ENCODE measurements at places on chromosomes 5 and 9.

DNA sequence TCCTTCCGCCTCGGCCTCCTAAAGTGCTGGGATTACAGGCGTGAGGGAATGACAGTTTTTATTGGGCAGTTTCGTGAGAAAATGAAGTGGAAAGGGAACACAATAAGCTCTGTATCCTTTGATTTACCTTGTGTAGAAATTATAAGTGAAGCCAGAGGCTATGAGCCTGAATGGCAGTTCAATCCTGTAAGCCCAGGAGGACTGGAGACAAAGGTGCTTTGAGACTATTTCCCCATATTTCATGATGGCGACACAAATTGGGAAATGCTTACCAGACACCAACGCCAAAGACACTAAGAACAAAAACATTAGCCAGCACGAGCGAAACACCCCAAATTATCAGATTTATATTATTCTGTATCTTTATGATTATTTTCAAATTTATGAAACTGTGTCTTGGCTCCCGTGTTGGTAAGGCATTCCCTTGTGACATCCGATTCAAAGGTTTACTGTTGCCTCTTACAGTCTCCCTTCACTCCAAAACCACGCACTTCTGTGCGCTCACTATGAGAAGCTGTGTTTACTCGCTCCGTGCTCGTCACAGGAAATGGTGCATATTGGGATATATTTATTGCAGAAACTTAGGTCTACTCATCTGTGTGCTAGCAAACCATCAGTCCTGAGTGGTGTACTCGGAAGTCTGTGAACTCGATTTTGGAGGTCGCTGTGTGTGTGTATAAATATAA, 73.9 kb downstream of the SH3PXD2B start:
- DNase-seq, result no peak

GRCh38 chr5:35644543-35644942, 26.9 kb downstream of the SPEF2 start:
- DNase-seq, result no peak

DNA sequence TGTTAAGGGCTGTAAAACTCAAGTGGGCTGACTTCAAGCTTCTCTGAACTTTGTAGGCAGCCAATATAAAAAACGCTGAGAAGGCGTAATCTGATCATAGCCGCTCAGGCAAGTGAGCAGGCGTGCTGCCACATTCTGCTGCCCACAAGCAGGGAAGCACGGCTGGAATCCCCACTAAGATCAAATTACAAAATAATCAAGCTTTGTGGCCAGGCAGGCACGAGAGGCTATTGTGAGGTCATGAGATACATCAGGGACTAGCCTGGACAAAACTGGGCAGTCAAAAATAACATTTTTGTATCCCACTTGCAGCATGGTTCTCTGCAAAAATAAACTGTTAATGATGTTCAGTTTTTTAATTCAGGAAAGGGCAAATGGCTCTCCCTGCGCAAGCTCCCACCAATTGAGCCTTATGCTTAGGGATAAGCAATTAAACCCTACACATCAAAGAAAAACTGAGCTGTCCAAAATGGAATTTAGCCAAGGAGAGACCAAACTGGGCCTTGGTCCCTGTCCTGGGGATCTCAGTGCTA, 64.0 kb downstream of the POU5F2 start:
- no peak for DNase-seq

DNA sequence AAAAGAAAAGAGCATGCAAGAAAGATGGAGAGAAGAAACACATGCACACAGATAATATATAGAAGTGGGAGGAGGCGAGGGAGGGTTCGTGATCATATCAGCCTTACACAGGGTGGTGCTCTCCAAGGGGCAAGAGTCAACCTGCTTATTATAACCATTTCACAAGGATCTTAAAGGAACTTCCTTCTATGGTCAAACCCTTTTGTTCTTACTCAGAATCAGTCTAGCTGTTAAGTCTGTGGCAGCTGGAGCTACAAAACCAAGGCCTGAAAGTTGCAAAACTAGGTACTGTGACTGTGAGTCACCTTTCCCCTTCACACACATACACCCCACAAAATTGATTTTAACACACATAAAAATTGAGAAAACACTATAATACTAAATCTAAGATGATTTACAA, 18.5 kb upstream of the ERMP1 start:
- DNase-seq, result no peak

GRCh38 chr5:165602529-165602928, 2097.1 kb downstream of the MAT2B start:
- no peak for DNase-seq

DNA sequence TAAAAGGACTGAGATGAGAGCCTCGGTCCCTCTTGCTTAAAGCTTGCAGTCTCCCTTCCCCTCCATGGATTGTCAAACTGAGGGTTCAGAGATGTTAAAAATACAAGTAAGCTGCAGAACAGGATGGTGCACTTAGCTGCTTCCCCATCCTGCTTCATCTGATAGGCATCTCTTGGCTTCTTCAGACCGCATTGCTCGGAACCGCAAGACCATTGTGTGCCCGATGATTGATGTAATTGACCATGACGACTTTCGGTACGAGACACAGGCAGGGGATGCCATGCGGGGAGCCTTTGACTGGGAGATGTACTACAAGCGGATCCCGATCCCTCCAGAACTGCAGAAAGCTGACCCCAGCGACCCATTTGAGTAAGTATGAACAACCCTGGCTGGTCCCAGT, 65.5 kb upstream of the SAP30L start:
- no peak for DNase-seq

DNA sequence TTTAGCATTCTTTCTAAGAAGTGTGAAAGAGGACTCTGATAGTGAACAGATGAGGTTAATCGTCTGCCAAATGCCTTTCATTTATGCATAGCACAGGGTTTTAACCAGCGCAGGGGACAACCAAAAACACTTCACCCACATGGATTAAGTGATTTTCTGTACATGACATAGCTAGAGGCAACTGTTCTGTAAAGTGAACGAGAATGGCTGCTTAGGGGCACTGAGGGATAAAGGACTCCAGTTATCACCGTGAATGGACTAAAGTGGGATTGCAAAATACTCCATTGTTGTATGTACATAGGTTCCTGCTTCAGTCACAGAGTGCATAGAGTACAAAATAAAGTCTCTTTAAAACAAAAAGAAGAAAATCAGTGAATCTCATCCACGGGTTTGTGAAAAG, 456.8 kb downstream of the DMAC1 start:
- DNase-seq, result no peak

GRCh38 chr5:71922584-71923106, 184.6 kb upstream of the MAP1B start:
- no peak for DNase-seq

GRCh38 chr5:148454576-148454975, 70.8 kb downstream of the FBXO38 start:
- DNase-seq, result no peak

- DNase-seq, result no peak
Observed at GRCh38 chr5:164578911-164579310, 1073.5 kb downstream of the MAT2B start.

GRCh38 chr9:109507421-109507838, 9.3 kb upstream of the PTPN3 start:
- no peak for DNase-seq

DNA sequence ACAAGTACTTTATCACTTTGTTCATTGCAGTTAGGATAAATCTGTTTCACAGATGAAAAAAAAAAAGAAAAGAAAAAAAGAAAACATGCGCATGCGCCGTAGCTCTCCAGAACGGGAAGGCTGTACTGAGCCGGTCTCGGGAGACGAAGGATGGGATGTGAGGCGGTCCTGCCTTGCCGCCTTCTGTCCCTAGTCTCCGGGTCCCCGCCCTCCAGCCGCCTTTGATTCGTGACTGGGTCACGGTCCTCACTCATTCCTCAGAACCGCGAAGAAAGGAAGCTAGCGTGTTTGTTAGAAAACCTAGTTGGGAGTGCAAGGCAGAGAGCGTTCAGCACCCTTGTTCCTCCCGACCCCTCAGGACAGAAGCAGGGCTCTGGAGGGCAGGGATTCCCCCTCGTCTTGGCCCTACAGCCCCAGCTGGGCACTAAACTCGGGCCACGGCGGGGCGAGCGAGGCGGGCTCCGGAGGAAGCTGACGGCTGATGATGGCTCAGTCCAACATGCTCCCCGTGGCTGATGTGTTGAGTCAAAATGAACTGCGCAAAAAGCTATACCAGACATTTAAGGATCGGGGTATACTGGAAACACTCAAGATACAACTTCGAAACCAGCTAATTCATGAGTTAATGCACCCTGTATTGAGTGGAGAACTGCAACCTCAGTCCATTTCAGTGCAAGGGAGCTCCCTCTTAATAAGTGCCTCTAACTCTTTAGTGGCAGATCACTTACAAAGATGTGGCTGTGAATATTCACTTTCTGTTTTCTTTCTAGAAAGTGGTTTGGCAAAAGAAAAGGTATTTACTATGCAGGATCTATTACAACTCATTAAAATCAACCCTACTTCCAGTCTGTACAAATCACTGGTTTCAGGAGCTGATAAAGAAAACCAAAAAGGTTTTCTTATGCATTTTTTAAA, 40.0 kb downstream of the CPLANE1 start:
- no peak for DNase-seq

DNA sequence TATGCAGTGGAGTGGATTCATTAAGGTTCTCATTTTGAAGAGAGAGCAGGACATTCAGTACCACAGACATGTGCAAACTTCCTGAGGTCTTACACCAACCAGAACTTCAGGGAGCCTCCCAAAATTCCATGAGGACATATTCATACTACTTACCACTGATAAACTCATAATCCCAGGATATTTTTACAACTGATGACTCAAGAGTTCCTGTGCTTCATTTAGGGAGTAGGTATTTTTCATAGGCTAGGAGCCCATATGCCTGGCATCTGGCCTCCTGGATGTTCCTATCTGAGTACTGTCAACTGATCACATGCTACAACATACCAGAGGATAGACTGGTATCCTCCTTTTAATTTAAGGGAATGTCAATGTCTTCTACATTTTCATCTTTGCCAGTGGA, 578.0 kb downstream of the EFNA5 start:
- no peak for DNase-seq

DNA sequence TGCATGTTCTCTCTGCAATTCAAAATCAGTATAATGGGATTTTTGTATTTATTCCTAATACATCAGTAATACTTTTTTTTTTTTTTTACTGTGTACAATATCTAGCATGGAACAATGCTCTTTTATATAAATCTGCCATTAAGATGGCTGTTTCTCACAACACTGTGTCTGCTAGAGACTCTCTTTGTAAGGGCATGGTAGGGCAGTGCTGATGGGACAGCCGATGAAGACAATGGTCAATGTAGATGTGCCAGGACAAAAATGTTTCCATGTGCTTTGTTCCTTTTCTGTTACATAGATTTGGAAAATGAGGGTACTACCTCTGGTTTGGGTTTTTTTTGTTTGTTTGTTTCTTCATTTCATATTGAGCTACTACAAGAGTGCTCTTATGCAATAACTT, 95.3 kb upstream of the ITGA2 start:
- DNase-seq, result no peak

DNA sequence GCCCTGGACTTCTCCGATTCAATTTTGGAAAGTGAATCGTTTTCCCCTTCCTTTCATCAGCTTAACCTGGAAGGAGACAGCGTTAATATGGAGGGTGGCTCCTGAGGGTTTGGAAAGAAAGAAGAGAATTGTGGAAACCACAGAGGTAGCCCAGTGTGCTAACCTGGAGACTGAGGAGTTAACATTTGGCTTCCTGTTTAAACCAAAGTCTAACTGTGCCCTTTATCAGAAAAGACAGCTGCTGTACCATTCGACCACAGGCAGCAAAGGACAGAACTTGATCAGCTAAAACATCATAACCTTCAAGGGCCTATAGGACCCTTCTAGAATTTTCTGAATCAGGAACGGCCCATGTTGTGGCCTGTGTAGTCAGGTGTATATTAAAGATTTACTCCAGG, 735 bp downstream of the IDNK start:
- DNase-seq, result no peak

- DNase-seq, result no peak
Observed at GRCh38 chr5:160237571-160238093, 8.3 kb downstream of the FABP6 start.

- no peak for DNase-seq
Observed at GRCh38 chr5:78671609-78672008, 23.0 kb upstream of the LHFPL2 start.

- DNase-seq, result no peak
Observed at GRCh38 chr5:11941566-11941965, 37.3 kb upstream of the CTNND2 start.

DNA sequence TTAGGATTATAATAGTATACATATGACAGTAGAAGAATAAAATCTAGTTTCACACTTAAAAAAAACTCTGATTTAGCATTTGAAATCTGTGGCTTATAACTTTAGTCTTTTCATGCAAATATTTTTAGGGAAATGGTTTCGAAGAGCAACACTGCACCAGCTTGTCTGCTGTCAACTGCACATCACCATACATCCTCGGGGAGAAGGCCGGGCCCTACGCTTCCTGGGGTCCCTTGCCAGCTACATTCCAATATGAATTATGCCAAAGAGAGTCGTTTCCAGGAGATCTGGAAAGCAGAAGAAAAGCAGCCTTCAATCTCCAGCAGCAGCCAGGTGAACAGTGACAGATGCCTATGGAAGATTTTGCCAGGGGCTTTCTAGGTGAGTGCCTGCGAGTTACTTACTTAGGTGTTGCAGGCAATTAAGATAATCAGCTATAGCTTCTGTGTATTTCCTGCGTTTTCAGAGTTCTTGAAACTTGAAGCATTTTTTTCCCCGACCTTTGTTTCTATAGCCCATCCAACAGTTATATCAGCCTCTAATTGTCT, 166.8 kb downstream of the TRPM3 start:
- no peak for DNase-seq

- DNase-seq, result no peak
Observed at GRCh38 chr5:95777441-95777840, 45.1 kb downstream of the GLRX start.

- DNase-seq, result no peak
Observed at GRCh38 chr9:76603448-76603895, 144.5 kb downstream of the GCNT1 start.

DNA sequence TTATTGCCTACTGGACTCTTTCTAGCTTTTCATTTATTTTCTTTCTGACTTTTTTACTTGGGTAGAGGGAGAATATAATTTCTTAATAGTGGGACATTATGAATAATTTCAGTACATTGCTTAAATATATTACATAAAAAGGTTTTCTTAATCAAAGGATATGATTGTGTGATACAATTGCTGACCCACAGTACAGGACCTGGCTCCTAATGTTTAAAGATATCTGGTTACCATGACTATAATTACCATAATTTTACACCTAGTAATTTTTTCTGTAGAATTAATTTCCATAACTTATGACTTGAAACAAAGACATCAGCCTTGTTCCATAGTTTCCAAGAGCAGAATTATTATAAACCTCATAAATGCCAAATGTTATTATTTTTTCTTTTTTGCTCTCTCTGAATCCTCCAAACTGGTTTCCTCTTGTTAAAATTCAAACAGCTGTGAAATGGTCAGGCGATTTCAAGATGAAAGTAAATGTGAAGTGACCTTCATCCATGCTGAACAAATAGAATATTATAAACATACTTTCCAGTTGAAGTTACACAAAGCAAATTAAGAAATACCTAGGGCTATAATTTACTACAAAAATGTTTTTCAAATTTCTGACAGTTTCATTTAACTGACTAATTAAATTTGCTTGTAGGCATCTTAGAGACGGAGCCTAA, 301.2 kb upstream of the TYRP1 start:
- DNase-seq, result no peak

- no peak for DNase-seq
Observed at GRCh38 chr5:159955056-159955624, 38.9 kb downstream of the ADRA1B start.

- DNase-seq, result peak; percentile 18
Observed at GRCh38 chr5:125199968-125200865, 453.8 kb upstream of the ZNF608 start.
